ENCODE measurements at places on chromosomes 7 and 10.

DNA sequence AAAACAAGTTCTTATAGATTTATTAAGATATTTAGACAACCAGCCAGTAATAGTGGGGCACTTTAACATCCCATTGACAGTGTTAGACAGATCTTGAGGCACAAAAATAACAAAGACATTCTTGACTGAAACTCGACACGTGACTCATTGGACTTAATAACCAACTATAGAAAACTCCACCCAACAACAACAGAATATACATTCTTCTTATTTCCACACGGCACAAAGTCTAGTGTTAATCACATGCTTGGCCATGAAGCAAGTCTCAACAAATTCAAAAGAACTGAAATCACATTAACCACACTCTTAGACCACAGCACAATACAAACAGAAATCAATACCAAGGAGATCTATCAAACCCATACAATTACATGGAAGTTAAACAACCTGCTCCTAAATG lies 138.1 kb downstream of the ARL5B start:
- DNase-seq = no peak

DNA sequence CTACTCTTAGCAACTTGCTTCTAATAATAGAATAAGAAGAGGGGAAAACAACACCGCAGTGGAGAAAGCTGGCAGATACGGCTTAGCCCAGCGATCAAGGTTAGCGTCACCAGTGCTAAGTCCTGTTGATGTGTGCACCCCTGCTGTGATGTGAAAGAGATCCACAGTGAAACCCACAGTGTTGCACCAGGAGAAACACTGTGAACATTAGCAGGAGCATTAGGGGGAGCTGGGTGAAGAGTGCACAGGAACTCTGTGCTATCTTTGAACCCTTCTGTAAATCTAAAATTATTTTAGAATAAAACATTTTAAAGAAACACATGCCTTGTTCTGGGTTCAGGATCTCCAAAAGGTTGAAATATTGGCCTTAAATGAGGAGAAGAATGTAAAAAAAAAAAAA lies 154.1 kb upstream of the UNC5B start:
- no peak for DNase-seq

DNA sequence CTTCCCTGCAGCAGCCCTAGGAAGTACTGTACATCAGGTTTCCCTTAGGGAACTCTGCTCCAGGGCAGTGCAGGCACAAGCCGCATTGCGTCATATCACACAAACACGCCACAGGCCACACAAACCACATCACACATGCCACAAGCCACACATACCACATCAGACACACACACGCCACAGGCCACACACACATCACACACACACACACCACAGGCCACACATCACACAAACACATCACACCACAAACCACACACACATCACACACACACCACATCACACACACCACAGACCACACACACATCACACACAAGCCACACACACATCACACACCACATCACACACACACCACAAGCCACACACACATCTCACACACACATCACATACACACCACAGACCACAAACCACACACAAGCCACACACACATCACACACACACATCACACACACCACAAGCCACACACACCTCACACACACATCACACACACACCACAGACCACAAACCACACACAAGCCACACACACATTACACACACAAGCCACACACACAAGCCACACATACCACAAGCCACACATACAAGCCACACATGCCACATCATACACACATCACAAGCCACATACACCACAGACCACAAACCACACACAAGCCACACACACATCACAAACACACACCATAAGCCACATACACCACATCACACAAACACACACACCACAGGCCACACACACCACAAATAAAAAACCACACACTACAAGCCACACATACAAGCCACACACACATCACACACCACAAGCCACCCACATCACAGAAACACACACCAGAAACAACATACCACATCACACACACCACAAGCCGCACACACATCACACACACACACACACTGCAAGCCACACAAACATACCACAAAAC lies 53.4 kb downstream of the TMEM209 start:
- DNase-seq = no peak

- DNase-seq = no peak
These were observed 280.3 kb downstream of the USP6NL start for GRCh38 chr10:11331046-11331577.

GRCh38 chr7:102426268-102427018 lies 6.9 kb upstream of the ORAI2 start:
- no peak for DNase-seq

- no peak for DNase-seq
These were observed 110.1 kb downstream of the CD36 start for GRCh38 chr7:80748363-80749042.

DNA sequence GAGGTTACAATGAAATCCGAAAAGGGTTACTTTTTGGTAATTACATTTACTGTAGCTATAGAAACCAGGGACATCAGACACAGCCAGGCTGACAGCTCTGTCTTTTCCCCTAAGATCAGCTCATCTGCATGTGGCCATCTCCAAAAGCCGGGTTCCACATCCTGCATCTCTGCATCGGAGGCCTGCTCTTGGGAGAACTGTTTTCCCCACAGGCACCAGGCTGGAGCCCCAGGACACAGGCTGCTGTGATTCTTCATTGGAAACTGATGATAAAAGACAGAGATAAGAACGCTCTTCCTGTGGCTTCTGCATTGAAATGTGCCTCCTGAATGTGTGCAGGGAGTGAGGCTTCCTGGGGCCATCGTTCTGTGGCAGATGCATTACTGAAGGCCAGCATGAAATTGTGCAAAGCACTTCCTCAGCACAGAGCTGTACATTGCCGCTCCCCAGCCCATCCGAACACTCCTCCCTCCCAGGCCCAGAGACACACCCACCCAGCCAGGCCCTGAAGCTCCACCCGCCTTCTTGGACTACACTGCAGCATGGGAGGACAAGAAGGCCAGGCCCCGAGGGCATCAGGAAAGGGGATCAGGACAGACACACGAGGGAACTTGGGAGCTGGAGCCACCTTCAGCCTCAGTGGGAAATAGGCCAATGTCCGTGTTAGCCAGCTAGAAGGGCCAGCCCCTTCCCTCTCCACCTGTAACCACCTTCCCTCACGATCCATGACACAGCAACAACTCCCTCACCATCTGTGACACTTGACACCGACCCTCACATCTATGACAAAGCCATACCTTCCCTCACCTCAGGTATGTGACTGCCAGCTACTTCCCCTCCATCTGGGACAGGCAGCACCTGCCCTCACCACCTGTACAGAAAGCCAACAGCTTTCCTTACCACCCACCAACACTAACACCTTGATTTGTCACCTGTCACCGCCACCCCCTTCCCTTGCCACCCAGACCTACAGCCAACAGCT lies 113.2 kb downstream of the GRID1 start:
- DNase-seq = no peak

- no peak for DNase-seq
These were observed 15.3 kb downstream of the DENND11 start for GRCh38 chr7:141686670-141687069.

GRCh38 chr10:132098539-132099388 lies 33.0 kb downstream of the JAKMIP3 start:
- no peak for DNase-seq

DNA sequence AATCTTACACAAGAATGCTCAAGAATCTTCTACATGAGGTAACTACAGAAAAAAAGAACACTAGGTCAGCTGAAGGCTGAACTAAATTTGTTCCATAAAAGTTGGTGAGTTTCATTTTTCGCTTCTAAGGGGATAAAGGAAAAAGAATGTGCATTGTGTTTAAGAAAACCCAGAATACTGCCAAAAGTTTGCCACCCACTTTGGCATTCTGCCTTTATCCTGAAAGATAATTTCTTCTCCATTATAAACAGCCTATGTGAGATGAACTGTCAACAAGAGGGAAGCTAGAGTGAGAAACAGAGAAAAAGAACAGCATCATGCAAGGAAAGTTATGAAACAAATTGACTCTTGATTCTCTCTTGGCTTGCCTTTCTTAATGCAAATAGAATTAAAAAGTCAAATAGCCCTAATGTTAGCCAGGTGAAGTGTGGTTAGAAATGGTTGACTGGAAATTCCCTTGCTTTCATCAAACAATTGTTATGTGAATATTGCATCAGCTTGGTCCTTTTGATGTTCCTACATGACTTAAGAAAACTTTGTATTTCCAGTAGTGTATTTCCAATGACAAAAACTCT lies 25.8 kb downstream of the STEAP1 start:
- no peak for DNase-seq

GRCh38 chr7:103114576-103115008 lies 34.3 kb downstream of the NAPEPLD start:
- DNase-seq = no peak

- no peak for DNase-seq
These were observed 33.0 kb downstream of the BAMBI start for GRCh38 chr10:28710202-28710886.

DNA sequence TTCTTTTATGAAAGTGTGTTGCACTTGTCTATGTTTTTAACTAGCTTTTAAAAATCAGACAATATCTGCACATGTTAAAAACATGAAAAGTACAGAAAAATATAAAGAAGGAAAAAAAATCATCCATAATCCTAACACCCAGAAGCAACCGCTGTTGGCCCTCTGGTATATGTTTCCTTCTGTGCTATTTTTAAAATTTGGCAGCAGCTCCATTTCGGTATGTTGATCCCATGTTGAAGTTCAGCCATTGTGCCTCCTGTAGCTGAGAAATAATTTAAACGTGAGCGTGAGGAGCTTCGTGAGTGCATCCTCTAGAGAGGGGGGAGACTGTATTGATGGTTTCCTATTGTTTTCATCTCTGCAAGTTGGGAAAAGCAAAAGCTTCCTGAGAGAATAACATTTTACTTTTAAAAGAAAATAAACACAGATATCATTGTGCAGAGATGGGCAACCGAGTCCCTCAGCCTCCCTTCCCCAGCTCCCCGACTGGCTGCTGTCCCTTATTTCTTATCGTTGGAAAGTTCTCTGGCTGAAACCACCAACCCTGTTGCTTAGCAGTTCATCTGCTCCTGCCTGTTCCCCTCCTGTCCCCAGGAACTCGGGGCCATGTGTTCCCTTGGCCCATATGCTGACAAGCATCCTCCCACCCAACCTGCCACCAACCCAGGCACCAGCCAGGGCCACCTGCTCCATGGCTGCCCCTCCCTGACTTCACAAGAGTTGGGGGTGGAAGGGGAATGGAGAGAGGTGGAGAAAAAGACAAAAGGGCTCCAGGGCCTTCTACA lies 499.1 kb upstream of the PODXL start:
- no peak for DNase-seq

DNA sequence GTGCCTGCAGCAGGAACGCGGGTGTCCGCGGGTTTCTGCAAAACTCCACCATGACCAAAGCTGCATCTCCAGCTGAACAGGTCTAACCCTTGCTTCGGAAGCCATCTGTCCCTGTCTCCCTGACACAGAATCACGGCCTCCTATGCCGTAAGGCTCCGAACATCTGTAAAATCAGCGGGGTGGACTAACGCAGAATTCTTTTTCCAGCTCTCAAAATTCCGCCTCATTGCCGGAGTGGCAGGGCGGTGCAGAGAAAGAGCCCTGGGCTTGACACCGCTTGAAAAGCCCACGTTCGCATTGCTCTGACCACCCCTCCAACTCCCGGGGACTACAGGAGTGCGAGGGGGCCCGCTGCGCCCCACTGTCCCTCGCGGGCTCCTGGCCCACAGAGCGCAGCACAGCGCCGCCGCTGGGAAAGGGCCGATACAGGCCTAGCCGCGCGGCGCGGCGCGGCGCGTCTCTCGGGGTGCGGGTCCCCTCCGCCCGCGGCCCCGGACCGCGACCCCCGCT lies 409 bp downstream of the DNMBP start:
- DNase-seq = no peak

DNA sequence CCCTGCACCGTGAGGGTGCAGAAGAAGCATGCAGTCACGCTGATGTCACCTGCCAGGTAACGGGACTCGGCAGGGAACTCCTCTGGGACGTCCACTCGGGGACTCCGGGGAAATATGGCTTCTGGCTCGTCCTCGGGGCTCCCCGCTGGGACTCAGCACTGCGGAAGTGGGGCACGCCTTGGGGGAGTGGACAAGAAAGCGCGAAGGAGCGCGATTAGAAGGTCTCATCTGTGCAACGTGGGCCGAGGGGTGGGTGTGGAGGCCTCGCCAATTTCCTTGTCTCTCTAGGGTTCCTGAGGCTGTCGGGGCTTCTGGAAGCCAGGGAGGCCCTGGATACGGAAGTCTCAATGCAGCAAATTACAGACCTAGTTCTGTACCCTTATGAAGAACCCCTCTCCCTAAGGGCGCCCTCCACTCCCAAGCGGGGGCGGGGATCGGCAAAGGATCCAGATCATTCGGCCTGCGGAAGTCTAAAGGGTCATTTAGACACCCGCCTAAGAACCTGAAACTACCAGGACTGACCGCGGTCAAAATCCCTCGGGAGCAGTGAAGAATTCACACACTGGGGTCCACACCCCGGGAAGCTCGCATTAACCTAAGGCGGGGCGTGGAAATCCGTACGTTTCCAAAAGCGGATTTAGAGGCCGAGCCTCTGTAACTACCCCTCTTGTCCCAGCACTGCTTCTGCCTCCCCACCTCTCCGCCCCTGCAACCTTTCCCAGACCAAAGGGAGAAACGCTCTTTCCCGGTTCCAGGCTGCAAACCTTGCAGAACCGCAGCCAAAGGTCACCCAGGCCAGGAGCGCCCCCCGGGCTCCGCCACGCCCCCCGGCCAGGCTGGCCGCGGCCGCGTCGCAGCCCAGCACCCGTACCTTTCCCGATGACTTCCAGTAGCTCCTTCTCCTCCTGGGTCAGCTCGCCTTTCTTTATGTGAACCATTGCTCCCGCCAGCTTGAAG lies 640 bp downstream of the ANKMY2 start:
- DNase-seq = no peak

GRCh38 chr7:44636041-44636584 lies 29.7 kb downstream of the OGDH start:
- no peak for DNase-seq

DNA sequence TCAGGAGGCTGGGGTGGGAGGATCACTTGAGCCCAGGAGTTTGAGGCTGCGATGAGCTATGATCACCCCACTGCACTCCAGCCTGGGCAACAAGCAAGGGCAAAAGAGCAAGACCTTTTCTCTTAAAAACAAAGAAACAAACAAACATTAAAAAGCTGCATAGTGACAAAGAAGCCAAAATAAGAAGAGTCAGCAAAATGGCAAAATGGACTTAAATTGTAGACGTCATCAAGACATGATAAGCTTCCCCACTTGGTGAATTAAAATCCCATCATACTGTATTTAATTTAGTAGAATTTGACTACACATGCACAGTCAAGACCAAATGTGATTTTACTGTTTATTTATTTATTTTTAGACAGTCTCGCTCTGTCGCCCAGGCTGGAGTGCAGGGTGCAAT lies 48.8 kb upstream of the ATOH7 start:
- DNase-seq = no peak

DNA sequence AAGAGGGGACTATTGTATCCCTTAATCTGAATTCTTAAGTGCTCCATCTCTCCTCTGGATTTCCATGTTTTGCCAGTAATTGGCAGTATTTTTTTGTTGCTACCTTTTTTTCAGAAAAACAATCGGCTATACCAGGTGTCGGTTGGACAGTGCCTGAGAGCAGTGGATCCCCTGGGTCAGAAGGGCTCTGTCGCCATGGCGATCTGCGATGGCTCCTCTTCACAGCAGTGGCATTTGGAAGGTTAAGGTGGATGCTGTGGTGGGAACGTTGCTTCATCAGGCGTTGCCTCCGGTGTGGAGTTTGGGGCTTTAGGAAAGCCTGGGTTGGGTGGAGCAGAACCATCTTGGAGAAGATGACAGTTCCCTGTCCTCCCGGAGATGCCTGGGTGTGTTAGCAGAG lies 96.0 kb downstream of the GALNT11 start:
- DNase-seq = no peak
